Placental pericyte (primary cell): ENCODE measurements at places on chromosomes 2 and 18. TPM values are rescaled to one million over a fixed set of nuclear protein-coding genes. Genes with fewer than 3 reads are reported as not detected.

ANKRD53 gene
- 0.72 and 1.3 TPM in 2 replicates for total RNA-seq

SPP2 gene
- total RNA-seq, result not detected in 2 replicates

STAT4 gene
- total RNA-seq, result 1.1 and 2.1 TPM in 2 replicates

NLRC4 gene
- total RNA-seq, result not detected in 2 replicates

PSMA8 gene
- not detected in 2 replicates for total RNA-seq

PDCD1 gene
- total RNA-seq, result not detected in 2 replicates

NEUROD1 gene
- total RNA-seq, result not detected in 2 replicates

FNDC4 gene
- total RNA-seq, result 2.2 and 14.0 TPM in 2 replicates

PRKCE gene
- 21.9 and 35.0 TPM in 2 replicates for total RNA-seq

EIF4E2 gene
- 70.0 and 91.8 TPM in 2 replicates for total RNA-seq

IGFBP5 gene
- 541 and 638 TPM in 2 replicates for total RNA-seq

TMEM247 gene
- total RNA-seq, result 0.43 and 0.44 TPM in 2 replicates

EN1 gene
- total RNA-seq, result not detected in 2 replicates

MAL gene
- not detected in 2 replicates for total RNA-seq

ST6GAL2 gene
- 0.44 and 27.3 TPM in 2 replicates for total RNA-seq

DSEL gene
- 13.8 and 60.4 TPM in 2 replicates for total RNA-seq

DNAJB2 gene
- total RNA-seq, result 27.8 and 39.0 TPM in 2 replicates
